ENCODE measurements at places on chromosomes 4 and X.
A peak's percentile ranks its signal among the peaks of the same experiment; 100 is the strongest.

DNA sequence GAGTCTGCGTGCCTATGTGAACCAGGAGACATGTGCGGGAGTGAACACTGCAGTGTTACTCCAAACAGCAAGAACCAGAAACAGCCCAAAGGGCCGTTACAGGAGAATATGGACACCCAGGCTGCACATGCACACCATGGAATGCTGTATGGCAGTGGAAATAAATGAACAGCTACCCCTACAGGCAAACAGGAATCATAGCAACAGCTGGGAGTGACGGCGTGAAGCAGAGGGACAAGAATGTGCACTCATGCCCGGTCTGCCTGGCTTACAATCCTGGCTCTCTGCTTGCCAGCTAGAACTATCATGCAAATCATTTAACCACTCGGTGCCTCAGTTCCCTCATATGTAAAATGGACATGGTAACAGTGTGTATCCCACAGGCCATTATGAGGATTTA, 16.6 kb downstream of the GPKOW start:
- no peak overlapping the region for H3K4me3 ChIP-seq
- H3K27ac ChIP-seq: no peak overlapping the region
- H3K27me3 ChIP-seq: no peaks in the 10 kb centered on the region
- H3K4me1 ChIP-seq: no peaks in the 10 kb centered on the region
- no peaks in the 10 kb centered on the region for H3K36me3 ChIP-seq
- peak; percentile 38 for DNase-seq

DNA sequence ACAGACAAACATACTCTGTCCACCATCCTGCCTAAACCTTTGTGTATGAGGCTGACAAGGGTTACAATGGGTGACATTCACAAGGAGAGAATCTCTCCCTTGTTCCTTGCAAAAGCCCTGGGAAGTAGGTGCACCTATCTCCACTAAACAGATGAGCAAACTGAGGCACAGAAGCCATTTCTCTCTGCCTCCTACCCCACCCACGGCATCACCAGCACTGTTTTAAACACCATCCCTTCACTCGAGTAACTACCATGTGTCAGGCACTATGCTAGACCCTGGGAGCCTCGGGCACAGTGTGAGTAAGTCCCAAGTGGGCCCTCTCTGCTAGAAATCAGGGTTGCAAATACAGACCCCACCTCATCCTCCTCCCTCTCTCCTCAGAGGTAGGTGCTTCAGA, 899 bp downstream of the LYAR start:
- peak overlapping the region; percentile 99 for H3K4me3 ChIP-seq
- peaks cover 20% of the 10 kb centered on the region for H3K4me1 ChIP-seq
- H3K27me3 ChIP-seq: no peaks in the 10 kb centered on the region
- H3K27ac ChIP-seq: no peak overlapping the region
- no peak for DNase-seq

DNA sequence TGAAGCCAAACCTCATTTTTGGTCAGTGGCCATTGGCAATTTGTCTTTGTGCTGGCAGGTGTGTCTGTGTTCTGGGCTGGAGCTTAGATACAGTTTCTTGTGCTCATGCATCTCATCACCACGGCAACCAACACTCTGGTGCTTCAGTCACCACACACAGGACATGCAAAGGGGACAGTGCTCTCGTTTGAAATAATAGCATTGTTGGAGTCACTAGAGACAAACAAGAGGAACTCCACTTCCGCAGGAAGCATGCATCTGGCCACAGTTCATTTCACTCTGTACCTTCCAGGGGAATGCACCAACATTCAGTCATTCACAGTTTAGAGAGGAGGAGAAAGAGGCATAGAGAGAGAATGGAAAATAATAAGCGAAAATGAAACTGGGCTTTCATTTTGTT, 267.4 kb downstream of the ANK2 start:
- H3K4me3 ChIP-seq: no peak overlapping the region
- no peaks in the 10 kb centered on the region for H3K27me3 ChIP-seq
- H3K36me3 ChIP-seq: no peaks in the 10 kb centered on the region
- DNase-seq: peak; percentile 8

- H3K36me3 ChIP-seq: no peaks in the 10 kb centered on the region
- H3K4me3 ChIP-seq: no peak overlapping the region
- no peaks in the 10 kb centered on the region for H3K27me3 ChIP-seq
- DNase-seq: no peak
- H3K27ac ChIP-seq: no peak overlapping the region
Observed at GRCh38 chrX:43140582-43140981, 362.6 kb upstream of the PPP1R2C start.

DNA sequence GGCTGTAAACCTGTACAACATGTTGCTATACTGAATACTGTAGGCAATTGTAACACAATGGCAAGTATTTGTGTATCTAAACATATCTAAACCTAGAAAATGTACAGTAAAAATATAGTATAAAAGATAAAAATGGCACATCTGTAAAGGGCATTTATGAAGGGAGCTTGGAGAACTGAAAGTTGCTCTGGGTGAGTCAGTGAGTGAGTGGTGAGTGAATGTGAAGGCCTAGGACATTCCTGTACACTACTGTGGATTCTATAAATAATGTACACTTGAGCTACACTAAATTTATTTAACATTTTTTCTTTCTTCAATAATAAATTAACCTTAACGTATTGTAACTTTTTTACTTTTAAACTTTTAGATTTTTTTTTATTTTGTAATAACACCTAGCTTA, 5.0 kb upstream of the SHROOM4 start:
- H3K4me3 ChIP-seq: no peak overlapping the region
- no peak overlapping the region for H3K27ac ChIP-seq
- no peak for DNase-seq
- no peaks in the 10 kb centered on the region for H3K36me3 ChIP-seq
- H3K4me1 ChIP-seq: no peaks in the 10 kb centered on the region
